Left renal pelvis (tissue), 4 donors: ENCODE measurements at places on chromosomes 3 and 15. TPM values are rescaled to one million over a fixed set of nuclear protein-coding genes. Genes with fewer than 3 reads are reported as not detected.

DNA sequence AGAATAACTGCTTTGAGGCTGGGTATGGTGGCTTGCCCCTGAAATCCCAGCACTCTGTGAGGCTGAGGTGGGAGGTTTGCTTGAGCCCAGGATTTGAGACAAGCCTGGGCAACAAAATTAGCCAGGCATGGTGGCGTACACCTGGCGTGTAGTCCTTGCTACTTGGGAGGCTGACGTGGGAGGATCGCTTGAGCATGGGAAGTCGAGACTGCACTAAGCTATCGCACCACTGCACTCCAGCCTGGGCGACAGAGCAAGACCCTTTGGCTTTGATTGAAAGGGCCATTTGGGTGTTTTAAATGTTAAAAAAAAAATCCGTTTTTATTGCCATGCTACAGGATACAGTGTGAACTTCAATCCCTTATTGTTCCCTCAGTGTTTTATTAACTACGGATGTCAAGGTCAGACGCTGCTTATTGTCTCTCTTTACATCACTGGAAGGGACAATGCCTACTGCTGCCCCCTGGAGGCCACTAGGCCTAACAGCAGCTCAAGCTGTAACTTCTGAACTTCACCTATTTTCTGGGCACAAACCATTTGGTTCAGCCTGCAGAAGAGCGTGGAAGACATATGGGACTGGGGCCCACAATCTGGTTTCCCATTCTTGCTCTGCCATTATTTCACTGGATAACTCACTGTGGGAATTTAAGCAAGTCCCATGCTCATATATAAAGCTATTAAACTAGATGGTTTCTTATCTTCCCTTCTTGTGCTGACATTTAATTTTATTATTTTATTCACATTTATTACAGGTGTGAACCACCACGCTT, 15.3 kb upstream of the IREB2 start:
- DNase-seq, result peak; percentile 26

DNA sequence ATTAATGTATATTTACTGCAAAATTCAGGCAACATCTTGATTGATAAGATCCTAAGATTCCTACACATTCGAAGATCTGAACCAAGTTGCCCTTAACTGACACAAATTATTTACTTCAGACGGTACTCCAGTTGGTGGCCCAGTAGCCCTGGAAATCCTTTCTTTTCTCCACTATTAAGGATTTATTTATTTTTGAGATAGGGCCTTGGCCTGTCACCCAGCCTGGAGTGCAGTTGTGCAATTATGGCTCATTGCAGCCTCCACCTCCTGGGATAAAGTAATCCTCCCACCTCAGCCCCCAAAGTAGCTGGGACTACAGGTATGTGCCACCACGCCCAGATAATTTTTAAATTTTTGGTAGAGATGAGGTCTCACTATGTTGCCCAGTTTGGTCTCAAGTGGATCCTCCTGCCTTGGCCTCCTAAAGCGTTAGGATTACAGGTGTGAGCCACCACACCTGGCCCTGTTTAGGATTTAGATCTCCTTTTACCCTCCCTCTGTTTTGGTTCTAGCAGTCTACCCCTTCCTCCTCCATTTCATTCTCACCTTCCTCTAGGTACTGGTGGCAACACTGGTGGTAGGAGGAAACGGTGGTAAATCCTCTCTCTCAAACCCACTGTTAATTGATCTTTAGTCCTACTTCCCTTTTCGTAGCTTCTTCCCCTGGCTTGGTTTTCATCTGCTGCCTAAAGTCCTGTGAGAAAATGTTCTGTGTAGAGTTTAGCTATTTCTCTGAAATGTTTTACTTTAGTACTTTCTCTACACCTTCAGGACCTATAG, 12.7 kb upstream of the ZNF609 start:
- no peak for DNase-seq

GRCh38 chr15:62853114-62853840, 189.3 kb upstream of the TPM1 start:
- DNase-seq, result no peak

DNA sequence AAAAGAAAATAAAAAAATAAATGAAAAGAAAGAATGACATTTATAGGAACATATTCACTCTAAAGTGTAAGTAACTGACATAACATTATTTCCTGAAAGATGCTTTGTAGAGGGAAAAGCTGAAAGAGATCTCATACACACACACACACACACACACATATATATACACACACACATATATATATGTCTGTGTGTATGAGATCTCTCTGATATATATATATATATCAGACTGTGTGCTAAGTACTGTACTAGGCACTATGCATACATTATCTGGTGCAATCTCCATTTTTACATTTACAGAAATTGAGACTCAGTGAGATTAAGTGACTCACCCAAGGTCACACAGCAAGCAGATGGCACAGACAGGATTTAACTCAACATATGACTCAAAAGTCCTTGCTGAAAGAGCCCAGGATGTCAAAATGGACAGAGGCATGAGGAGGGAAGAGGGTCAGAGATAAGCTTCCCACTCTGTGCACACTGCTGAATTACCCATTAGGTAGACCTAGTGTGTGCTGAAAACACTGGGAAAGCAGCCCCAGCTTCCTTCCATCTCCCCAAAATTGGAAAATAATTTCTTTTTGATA, 15.0 kb downstream of the BHLHE40 start:
- no peak for DNase-seq

DNA sequence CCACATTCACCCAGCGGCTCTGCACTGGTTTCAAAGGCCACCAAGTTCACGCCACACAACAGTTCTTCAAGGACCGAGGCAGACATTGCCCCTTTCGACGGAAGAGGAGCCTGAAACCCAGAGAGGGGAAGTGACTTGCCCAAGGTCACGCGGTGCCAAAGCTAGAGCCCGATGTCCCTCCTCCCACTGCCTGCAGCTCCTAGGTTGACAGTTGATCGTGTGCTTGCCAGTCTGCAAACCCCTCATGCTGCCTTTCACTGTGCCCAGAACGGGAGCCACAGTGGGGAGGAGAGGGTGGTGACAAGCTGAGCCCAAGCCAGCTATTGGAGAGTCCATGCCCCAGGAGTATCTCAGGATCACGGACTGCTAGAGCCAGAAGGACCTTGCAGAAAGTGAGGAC, 230.9 kb downstream of the XXYLT1 start:
- no peak for DNase-seq

DNA sequence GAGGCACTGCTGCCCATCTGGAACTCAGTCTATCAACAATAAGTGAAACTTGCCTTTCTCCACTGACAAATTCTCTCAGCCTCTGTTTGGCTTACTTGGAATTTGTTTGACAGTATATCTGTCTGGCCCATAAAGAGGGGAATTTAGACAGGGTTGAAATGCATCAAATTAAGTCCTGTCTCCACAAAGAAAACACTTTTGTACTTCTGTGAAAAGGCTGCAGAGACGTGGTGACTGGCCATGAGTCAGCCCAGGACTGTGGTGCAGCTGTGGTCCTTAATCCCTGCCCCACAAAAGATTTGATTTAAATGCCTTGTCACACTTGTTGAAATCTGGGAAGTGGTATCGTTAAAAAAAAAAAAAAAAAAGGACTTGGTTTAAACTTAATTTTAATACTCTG, 47.5 kb downstream of the RYR3 start:
- DNase-seq, result no peak

- DNase-seq, result no peak
These were observed 80.4 kb downstream of the IGF1R start for GRCh38 chr15:98728811-98729160.

GRCh38 chr3:42159706-42160472, 68.7 kb downstream of the TRAK1 start:
- DNase-seq, result peak; percentile 29

DNA sequence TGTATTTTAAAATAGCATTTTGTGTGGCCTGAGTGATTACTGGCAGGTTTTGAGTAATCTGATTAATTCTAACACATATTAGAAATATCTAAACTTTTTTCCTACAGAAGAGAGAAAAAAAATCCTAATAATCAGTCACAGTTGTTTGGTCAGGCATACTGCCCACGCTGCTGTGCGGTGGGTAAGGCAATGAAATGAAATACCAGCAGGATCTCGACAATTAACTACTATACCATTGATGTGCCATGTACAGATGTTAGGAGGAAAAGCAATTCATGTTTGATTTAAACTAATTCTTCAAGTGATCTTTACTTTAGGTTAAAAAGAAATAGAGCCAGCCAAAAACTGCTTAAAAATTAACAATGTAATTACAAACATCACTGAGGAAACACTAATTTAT, 5.2 kb downstream of the GRAMD2A start:
- no peak for DNase-seq

DNA sequence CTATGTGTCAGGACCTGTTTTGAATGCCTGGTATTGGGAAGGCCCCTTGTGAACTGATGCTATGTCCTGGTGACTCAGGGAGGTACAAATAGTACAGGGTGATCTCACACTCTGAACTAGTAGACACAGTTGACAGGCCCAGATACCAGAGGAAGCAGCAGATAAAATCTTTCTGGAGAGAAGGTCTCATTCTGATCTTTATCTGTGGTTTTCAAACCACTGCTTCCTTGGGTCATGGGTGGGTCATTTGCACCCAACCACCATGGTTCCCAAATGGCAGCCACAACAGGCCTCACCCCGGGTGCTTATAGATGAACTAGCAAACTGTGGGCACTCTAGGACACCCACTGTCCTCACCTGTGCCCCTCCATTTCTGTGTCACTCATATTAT, 43.4 kb downstream of the PXYLP1 start:
- DNase-seq, result no peak

DNA sequence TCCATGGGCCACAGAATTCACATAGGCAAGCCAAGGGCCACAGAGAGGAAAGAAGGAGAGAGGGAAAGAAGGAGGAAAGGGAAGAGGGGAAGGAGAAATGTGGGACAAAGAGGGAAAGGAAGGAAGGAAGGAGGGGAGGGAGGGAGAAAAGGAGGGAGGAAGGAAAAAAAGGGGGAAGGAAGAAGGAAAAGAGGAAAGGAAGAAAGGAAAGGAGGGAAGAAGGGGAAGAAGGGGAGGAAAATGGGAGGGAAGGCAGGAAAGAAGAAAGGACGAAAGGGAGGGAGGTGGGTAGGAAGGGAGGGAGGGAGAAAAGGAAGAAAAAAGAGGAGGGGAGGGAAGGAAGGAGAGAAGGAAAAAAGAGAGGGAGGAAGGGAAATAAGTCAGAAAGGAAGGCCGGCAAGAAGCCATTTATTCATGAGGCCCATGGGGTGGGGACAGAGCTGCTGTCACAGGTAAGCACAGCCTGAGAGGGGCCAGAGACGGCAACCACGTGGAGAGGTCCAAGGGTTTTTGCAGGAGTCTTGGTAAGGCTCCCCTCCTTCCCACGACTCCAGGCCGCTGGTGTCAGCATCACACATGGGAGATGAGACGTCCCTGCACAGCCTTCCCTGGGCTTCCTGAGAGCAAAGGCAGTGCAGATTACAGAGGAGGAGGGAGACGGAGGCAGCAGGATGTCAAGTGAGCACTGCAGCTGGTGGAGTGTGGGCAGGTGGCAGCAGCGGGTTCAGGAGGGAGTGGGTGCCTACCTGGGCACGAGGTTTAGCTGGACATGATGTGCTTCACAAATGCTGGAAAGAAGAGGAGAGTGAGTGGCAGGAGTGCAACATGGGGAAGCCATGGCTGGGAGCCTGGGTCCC, 5.5 kb downstream of the MYL3 start:
- DNase-seq, result no peak

DNA sequence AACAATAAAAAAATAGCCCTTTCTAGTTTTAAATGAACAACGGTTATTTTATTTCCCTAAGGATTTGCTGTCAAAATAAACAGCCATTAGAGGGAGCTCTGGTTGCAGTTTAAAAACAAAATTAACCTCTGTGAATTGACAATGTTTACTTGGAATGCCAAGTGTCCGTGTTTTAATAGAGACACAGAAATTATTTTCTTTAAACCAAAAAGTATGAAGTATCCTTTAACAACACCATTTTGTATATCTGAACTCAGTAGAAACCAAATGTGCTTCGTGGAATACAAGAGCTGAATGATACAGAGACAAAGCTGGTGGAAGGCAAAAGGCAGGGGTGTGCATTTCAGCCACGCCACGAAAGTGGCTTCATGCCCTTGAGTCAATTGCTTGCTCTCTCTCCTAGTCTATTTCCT, 74.4 kb downstream of the MOBP start:
- DNase-seq, result peak; percentile 4

The CX3CR1 gene
- 6.1 TPM for polyA plus RNA-seq

The COL6A5 gene
- 0.17 TPM for polyA plus RNA-seq

The MELTF gene
- polyA plus RNA-seq, result 5.5 TPM

The GOLGA8H gene
- polyA plus RNA-seq, result 0.88 TPM

The PLSCR5 gene
- polyA plus RNA-seq, result not detected
